ENCODE measurements at places on chromosomes 3 and 15. TPM values are rescaled to one million over a fixed set of nuclear protein-coding genes. Genes with fewer than 3 reads are reported as not detected.

SLC22A13 gene
- total RNA-seq: not detected

CASR gene
- not detected for total RNA-seq

EIF5A2 gene
- 9.7 TPM for total RNA-seq

LOXL1 gene
- 0.59 TPM for total RNA-seq

SOX14 gene
- total RNA-seq: not detected

STRIT1 gene
- not detected for total RNA-seq

XCR1 gene
- not detected for total RNA-seq

ZNF501 gene
- total RNA-seq: not detected

GOLGA6L1 gene
- total RNA-seq: not detected

ZNF662 gene
- not detected for total RNA-seq

CHAC1 gene
- total RNA-seq: 7.5 TPM

PPP1R14D gene
- total RNA-seq: 0.28 TPM

CCDC39 gene
- total RNA-seq: not detected

WWTR1 gene
- 119 TPM for total RNA-seq

RPP14 gene
- 11.2 TPM for total RNA-seq

PSMD6 gene
- total RNA-seq: 88.8 TPM

PIERCE2 gene
- 4.8 TPM for total RNA-seq

OXTR gene
- total RNA-seq: 6.8 TPM

ADGRG7 gene
- not detected for total RNA-seq

MYEF2 gene
- total RNA-seq: 17.5 TPM

CP gene
- 5.3 TPM for total RNA-seq

AP3B2 gene
- total RNA-seq: 0.49 TPM

LYSMD4 gene
- 3.8 TPM for total RNA-seq

ATP6V1A gene
- total RNA-seq: 21.9 TPM

ONECUT1 gene
- total RNA-seq: 0.11 TPM

LSMEM2 gene
- total RNA-seq: not detected

TRAIP gene
- 15.1 TPM for total RNA-seq

KNG1 gene
- total RNA-seq: not detected

HYAL1 gene
- 0.50 TPM for total RNA-seq

FXR1 gene
- 103 TPM for total RNA-seq

RHOV gene
- total RNA-seq: 4.7 TPM

SPINT1 gene
- total RNA-seq: 1.1 TPM

KATNBL1 gene
- total RNA-seq: 33.1 TPM

IGSF11 gene
- 6.6 TPM for total RNA-seq

RBP2 gene
- not detected for total RNA-seq

PIK3CB gene
- total RNA-seq: 17.7 TPM

C3orf52 gene
- 14.7 TPM for total RNA-seq

PLA2G4B gene
- total RNA-seq: 1.00 TPM

EXD1 gene
- not detected for total RNA-seq

ACKR4 gene
- not detected for total RNA-seq

ARGFX gene
- not detected for total RNA-seq

STRA6 gene
- total RNA-seq: 68.8 TPM

IQCH gene
- total RNA-seq: 3.5 TPM

LIPH gene
- total RNA-seq: 7.4 TPM

IL16 gene
- total RNA-seq: 0.18 TPM

ZKSCAN7 gene
- total RNA-seq: not detected

ASB14 gene
- not detected for total RNA-seq

PDZRN3 gene
- not detected for total RNA-seq

SEC61A1 gene
- 121 TPM for total RNA-seq

TF gene
- 0.93 TPM for total RNA-seq

LAMB2 gene
- total RNA-seq: 88.8 TPM

MKRN2OS gene
- total RNA-seq: not detected

ISLR gene
- total RNA-seq: 0.14 TPM

CHRFAM7A gene
- total RNA-seq: 6.7 TPM

GPR149 gene
- not detected for total RNA-seq

GPR156 gene
- 0.47 TPM for total RNA-seq

All from A549 treated with RU486 at 1 μM for 4 hours (cell line).